Omental fat pad (tissue), 4 donors: ENCODE measurements at places on chromosomes 2 and 18.

GRCh38 chr2:213934560-213934959 lies 476.3 kb upstream of the VWC2L start:
- DNase-seq = no peak

- DNase-seq = no peak
Measured at GRCh38 chr2:96690306-96691021, 47.9 kb downstream of the FER1L5 start.

- no peak for DNase-seq
Measured at GRCh38 chr18:47716632-47717185, 213.8 kb downstream of the SMAD2 start.

DNA sequence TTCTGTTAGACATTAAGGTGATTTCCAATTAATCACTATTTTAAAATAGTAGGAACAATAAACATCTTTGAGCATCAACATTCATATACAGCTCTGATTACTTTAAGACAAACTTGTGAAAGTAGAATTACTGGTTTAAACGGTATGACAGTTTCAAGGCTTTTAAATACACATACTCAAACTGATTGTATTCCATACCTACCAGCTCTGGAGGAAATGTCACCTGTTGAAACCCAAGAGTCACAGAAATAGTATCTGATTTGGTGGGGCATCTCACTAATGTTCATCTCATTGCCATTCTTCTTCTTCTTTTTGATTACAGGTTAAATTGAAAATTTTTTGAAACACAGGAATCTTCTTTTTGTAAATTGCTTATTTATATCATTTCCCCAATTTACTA lies 36.2 kb downstream of the USP40 start:
- no peak for DNase-seq

DNA sequence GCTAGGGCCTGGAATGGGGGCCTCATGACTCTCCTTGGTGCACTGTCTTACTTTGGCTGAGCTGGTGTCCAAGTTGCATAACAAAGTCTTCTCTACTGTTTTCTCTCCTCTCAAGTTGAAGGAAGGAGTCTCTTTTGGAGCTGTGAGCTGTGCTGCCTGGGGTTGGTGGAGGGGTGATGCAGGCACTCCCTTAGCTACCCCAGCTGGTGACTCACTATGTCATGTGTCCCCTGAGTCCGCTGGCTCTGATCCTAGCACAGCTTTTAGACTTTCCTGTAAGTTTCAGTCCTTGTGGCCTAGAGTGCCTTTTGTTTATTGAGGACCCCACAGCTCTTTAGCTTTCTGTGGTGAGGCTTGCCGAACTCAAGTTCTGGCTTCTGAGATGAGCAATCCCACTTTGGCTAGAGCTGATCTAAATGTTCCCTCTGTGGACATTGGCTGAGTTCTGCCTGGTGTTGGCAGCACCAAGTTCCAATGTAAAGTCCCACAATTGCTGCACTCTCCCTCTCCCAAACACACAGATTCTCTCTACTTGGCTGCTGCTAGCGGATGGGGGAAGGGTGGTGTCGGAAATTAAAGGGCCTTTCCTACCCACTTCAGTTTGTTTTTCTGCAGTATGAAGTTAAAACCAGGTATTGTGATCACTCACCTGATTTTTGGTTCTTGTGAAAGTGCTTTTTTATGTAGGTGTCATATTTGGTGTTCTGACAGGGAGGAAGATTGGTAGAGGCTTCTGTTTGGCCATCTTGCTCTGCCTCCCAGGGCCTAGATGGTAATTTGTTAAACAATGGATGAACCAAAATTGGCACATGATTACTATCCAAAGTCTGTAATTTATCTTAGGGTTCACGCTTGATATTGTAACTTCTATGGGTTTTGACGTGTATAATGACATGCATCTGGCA lies 83.2 kb downstream of the COMMD1 start:
- no peak for DNase-seq

GRCh38 chr2:26292646-26293045 lies 47.9 kb downstream of the HADHB start:
- DNase-seq = no peak

DNA sequence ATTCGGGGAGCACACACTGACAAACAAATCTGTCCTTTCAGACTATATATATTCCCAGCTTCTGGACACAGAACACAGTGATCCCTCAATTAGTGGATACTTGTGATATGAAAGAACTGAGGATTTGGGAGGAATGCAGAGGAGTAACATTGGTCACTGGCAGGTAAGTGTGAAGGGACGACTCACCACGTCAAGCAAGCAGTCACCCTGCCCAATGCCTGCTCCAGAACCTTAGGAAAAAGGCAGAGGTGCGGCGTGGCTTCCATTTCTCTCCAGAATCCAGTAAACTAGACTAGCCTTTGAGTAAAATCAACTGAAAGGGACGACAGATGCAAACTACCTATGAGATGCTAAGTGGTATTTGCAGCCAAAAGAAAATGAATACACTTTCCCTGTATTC lies 1.1 kb downstream of the CCDC93 start:
- DNase-seq = no peak

DNA sequence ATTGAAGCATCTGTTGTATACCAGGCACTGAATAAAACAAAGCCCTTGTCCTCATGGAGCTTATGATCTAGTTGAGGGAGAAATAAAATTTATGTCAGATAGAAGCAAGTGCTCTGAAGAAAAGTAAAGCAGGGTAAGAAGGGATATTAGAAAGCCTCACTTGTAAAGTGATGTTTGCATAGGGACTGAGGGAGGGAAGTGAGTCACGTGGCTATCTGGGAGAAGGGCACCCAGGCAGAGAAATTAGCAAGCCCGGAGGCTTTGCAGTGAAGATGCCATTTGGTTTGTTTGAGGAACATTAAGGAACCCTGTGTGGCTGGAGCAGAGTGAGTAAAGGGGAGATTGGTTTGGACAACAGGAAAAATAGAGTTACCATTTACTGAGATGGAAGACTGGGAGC lies 52.1 kb downstream of the RBBP8 start:
- no peak for DNase-seq

- DNase-seq = no peak
Measured at GRCh38 chr2:147297820-147298219, 547.0 kb upstream of the ACVR2A start.

- no peak for DNase-seq
Measured at GRCh38 chr18:49853436-49853835, 40.1 kb upstream of the ACAA2 start.

- no peak for DNase-seq
Measured at GRCh38 chr2:49222975-49223528, 68.7 kb upstream of the FSHR start.

- DNase-seq = no peak
Measured at GRCh38 chr18:45467945-45468344, 147.3 kb upstream of the SLC14A2 start.

DNA sequence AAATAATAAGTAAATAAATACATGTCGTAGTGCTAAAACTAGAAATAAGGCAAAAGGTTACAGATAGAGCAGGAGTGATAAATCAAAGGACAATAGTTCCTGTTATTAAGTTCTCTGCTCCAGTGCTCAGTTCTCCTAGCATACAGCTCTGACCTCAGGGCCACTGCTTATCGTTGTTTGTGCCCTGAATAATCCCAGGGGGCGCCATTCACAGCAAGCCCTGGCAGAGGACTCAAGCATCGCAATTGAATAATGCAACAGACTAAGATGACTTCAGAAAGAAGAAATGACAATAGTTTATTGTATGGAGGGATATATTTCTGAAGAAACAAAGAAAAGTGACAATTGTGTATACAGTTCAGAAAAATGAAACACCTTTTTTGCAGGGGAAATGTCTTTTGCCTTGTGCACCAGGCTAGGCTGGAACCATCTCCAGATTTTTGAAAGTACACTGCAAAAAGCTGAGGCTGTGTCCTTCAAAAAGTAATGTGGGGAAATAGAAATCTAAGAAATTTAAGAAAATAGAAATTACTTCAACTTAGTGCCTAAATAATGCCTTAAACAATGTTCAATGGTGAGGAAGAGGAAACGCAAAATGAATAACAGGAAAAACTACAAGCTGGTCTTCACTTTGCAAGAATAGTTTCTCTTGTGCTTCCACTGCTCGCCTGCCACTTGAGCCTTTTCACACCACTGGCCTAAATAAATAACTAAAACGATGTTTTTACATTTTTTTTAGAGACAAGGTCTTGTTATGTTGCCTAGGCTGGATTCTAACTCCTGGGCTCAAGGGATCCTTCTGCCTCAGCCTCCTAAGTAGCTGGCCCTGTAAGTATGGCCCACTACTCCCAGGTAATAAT lies 19.0 kb upstream of the CCNYL1 start:
- DNase-seq = no peak

- no peak for DNase-seq
Measured at GRCh38 chr2:67564076-67564475, 166.9 kb downstream of the ETAA1 start.

GRCh38 chr2:114729026-114729425 lies 286.6 kb downstream of the DPP10 start:
- no peak for DNase-seq

DNA sequence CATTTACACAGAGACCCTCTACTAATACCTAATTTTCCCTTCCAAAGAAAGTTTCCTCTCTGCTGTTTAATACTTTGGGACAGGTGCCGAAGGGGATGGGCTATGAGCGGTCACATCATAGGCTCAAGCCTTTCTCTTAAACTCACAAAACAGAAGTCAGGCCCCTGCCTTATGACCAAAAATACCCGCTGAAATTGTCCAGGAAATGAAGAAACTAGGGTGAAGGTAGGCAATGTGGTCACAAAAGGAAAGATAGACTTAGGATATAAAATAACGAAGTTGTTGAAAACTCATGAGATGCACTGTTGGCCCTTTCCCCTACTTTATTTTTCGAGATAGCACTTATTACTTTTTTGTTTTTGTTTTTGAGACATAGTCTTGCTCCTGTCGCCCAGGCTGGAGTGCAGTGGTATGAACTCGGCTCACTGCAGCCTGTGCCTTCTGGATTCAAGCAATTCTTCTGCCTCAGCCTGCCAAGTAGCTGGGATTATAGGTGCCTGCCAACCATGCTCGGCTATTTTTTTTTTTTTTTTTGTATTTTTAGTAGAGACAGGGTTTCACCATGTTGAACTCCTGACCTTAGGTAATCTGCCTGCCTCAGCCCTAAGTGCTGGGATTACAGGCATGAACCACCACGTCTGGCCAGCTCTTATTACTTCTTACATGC lies 16.3 kb downstream of the SLC8A1 start:
- DNase-seq = no peak

DNA sequence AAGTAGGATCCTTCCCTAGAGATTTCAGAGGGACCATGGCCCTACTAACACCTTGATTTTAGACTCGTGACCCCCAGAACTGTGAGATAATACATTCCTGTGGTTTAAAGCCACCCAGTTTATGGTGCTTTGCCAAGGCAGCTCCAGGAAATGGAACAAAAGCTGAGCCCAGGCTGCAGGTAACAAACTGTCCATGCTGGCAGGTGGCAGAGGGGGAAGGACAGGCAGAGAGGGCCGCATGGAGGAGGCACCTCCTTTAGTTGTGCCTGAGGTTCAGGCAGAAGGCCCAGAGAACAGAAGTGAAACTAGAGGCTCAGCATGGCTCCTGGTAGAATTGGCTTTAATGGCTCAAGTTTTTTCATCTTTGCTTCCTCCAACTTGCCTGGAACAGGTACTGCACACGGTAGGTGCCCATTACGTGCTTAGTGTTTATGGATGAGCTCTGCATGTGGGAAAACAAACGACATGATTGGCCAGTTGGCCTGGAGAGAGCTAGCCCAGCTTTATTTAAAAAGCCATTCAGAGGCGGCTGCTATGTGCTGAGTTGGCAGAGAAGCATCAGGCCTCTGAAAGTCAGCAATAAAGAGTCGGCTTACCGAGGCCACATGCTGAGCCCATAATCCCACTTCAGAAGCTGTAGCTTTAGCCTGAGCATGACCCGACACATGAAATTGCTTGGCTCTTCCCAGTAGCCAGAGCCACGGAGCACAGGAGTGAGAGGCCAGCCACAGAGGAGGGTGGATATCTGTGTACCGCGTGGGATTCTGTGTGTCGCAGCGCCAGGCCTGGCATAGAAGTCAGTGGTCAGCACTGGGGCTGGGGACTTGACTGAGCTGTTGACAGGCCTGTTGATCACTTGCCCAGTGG lies 36.5 kb downstream of the HS1BP3 start:
- DNase-seq = no peak

- DNase-seq = no peak
Measured at GRCh38 chr2:27049422-27050280, 1.8 kb upstream of the AGBL5 start.

GRCh38 chr2:19178175-19178574 lies 180.2 kb downstream of the OSR1 start:
- no peak for DNase-seq

DNA sequence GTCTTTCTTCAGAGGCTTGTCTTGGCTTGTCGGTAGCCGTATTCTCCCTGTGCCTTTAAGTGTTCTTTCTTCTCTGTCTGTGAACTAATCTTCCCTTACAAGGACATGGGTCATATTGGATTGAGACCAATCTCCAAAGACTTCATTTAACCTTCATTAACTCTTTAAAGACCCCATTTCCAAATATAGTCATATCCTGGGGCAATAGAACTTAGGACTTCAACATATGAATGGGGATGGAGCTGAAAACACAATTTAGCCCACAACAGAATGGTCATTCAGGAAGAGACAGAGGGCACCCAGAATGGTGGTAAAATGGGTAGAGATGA lies 82.1 kb upstream of the TANK start:
- DNase-seq = no peak

DNA sequence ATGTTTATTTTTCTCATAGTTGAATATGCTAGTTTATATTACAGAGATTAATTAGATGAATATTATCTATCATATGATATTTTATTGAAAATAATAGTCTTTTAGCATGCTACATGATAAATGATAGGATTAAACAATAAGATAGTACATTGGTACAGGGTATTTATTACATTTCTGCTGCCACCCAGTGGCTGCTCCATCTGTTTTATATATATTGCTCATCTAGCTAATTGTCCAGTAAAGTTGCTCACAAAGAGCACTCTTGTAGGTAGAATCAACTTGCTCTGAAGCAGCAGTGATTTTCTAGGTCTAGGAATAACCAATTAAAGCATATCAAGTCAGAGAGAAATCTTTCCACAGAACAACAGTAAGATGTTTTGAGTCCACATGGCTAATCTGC lies 183.3 kb downstream of the ASXL3 start:
- no peak for DNase-seq

GRCh38 chr18:27717816-27718215 lies 459.1 kb downstream of the CDH2 start:
- DNase-seq = no peak

DNA sequence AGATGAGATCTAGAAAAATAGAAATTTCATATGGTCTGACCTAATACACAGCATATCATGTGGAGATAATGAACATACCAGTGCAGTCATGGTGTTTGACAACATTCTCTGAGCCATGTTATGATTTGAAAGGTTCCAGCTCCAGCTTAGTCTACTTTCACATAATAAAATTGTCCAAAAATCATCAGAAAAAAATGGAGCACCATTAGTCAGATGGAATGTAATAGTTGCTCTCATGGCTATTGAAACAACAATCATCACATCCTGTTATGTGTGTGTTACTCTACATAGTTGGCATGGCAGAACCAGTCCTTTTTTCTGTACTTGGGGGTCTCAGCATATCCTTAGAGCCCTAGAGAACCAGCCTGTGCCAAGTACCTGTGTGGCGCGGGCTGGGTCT lies 678.9 kb upstream of the FANCL start:
- no peak for DNase-seq

GRCh38 chr18:48136827-48137373 lies 206.4 kb upstream of the SMAD2 start:
- no peak for DNase-seq

GRCh38 chr2:167136879-167137596 lies 248.8 kb downstream of the XIRP2 start:
- no peak for DNase-seq

GRCh38 chr2:45418532-45418931 lies 192.5 kb downstream of the SRBD1 start:
- DNase-seq = no peak
